ENCODE measurements at places on chromosomes 7 and 10.

GRCh38 chr7:89200758-89201157 is 405.2 kb upstream of the TEX47 start:
- no peak for DNase-seq

- no peak for DNase-seq
Observed at GRCh38 chr10:16799621-16800020, 17.6 kb downstream of the RSU1 start.

DNA sequence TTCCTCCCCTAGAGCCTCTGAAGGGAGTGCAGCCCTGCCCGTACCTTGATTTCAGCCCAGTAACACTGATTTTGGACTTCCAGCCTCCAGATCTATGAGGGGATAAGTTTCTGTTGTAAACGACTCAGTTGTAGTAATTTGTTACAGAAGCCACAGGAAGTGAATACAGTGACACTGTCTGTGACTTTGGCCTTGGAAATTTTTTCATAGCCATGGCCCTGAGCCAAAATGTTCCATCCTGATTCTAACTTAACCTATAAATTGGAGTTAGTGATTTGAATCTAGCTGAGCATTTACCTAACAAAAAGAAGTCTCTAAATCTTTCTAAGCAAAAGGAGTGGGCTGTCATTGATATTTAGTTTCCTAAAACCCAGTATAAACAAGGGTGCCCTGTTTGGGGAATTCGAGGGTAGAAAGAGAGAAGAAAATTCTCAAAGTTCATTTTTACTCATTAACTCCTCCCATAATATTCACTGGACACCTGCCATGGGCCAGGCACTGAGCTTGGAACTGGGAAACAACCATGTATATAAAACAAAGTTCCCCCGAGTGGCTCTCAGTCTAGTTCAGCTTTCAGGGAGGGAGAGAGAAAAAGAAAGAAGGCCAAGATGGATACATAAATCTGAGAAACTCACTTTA is 162.3 kb downstream of the SKIDA1 start:
- DNase-seq: no peak

DNA sequence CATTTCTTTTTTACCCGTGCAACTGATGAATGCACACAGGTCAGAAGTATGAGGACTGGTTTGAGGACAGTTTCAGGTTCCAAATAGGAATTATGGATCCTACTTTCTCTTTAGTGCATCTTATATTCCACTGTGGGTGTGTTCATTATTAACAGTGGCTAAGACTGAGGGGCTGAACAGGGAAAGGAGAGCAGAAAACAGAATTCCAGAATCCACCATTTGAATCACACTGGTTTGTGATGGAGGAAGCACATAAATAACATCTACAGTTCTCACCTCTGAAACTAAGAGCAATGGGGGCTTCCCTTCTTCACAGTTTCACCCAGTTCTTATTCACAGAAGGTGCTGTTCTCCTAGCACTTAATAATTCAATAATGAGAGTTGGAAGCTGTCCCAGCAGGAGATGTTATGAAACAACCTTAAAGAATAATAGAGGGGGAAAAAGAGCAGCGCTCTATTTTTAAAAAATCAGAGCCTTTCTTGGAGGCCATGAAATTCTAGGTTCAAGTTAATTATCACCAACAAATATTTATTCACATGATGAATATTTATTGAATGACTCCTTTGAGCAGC is 205.1 kb downstream of the CREB5 start:
- no peak for DNase-seq

- DNase-seq: no peak
Observed at GRCh38 chr7:121322460-121322859, 6.3 kb upstream of the WNT16 start.

DNA sequence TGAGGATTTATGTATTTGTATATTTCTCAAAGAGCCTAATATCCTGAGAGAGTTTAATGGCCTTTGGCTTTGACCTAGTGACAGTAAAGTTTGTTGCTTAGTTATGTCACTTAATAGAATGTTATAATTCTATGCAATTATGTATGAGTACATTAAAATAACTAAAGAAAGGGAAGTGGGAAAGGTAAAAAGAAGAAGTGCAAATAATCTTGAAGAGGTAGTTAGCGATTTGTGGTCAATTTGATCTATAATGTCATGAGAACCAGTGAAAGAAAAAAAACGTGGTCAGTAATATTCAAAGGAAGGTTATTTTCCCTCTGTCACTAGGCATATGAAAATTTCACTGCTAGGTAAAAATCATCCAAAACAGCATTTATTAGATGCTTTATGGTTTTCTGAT is 143.4 kb upstream of the LSM8 start:
- no peak for DNase-seq

DNA sequence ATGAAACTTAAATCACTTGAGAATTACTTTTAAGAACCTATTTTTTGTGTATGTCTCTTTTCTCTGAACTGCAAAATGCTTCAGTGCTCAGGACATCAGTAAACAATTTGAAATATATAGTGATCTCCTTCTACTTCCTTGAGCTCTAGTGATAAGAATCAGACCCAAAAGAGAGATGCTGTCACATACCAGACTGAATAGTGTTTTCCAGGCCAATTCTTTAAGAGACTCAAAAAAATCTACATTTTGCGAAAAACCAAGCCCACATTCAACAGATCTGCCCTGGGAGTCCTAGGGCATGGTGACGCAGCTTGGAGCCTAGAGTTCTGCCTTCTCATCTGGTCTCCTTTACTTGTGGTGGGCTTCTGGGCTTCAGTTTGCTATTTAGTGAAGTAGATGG is 72.1 kb upstream of the SLC13A1 start:
- DNase-seq: no peak
